ENCODE measurements at places on chromosomes 3 and 15.

DNA sequence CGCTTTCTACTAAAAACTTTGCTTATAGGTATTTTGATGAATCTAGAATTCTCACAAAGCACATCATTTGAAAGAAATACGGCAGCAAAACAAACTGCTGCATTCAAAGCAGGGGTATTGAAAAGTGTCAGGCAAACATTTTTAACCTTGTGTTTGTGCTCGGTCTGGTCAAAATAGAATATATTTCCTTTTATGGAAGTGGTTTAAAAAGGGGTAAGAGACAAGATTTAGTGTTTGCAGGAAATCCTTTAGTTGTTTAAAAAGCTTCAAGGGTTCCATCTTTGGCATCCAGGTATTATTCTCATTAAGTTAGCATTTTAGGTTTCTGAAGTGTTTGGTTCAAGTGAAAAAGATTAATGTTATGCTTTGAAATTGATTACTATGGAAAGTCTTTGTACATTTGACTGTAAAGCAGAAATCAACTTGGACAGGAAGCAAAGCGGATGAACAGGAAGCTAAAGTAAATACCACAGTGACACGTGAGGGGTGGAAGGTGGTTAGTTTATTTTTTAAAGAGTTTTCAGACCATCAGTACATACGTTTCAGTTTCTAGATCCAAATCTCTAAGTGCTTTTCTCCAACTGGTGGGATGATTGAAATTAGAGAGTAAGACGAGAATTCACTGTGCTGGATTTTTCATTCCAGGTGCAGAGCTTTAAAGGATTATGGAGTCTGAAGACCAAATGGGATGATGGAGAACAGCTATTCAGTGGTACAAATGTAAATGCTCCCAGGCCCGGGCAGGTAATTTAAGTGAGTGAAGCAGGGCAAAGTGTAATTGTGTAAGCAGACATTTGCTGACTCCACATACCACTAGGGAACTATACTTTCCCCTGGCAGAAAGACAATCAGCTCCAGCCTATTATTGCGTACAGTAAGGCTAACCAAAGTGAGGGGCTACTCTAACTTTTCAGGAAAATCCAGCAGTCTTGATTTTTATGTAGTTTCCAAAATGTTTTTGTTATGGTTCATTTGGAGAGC lies 341.8 kb upstream of the TBL1XR1 start:
- no peak for DNase-seq

DNA sequence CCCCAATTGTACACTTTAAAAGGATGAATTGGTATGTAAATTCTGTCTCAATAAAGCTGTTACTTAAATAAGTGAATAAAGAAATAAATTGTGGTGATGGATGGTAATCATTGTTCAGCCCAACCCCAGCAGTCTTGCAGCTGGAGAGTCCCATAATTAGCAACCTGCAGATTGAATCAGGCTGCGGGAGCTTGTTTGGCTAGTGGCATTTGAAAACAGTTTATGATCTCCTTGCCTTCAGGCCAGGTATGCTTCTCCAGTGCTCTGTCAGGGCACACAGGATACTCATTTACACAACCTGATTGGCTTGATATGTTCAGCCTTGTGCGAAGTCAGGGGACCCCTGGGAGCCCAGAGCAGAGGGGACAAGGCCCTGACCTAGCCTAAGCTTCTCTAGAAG lies 16.5 kb upstream of the TSEN2 start:
- no peak for DNase-seq

DNA sequence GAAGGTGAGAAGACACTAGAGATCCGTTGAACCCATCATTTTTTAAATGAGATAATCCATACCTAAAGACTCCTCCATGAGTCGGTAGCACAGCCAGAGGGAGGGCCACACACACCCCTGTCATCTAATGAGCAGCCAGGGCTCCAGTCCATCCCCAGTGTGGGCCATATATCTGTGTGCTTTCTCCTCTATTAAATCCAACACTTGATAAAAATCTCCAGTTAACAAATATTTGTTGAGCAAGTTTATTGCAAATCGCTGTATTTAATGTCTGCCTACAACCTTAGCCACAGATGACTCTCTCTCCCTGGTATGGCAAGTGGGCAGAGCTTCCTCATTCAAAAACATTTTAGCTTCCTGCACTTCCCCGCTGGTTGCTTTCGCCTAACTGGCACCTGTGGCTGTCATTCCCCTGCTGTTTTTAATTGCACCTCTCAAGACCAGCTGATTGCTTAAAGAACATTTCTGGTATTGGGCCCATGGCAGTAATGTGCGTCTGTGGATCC lies 82.8 kb downstream of the SMAD3 start:
- DNase-seq = no peak

DNA sequence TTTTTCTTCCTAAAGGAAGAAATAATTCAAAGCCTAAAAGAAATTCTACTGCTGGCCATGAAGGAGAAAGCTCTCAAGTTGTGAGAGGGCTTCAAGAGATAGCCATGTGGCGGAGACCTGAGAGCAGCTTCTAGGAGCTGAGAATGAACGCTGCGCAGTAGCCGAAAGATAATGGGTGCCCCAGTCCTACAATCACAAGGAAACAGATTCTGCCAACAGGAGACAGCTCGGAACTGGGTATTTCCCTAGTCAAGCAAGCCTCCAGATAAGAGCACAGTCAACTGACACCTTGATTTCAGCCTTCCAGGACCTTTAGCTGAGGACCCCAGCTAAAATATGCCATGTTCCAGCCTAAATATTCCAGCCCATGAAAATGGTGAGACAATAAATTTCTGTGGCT lies 824.1 kb downstream of the FHIT start:
- no peak for DNase-seq

- no peak for DNase-seq
These were observed 537.5 kb downstream of the ZPLD1 start for GRCh38 chr3:102972350-102972749.

- no peak for DNase-seq
These were observed 100.9 kb downstream of the CLSTN2 start for GRCh38 chr3:140035871-140036270.

- no peak for DNase-seq
These were observed 79.3 kb downstream of the AQP9 start for GRCh38 chr15:58217460-58217859.

GRCh38 chr15:85625856-85626255 lies 168.9 kb downstream of the KLHL25 start:
- DNase-seq = no peak

- no peak for DNase-seq
These were observed 659.7 kb downstream of the GRM7 start for GRCh38 chr3:7520593-7520992.

DNA sequence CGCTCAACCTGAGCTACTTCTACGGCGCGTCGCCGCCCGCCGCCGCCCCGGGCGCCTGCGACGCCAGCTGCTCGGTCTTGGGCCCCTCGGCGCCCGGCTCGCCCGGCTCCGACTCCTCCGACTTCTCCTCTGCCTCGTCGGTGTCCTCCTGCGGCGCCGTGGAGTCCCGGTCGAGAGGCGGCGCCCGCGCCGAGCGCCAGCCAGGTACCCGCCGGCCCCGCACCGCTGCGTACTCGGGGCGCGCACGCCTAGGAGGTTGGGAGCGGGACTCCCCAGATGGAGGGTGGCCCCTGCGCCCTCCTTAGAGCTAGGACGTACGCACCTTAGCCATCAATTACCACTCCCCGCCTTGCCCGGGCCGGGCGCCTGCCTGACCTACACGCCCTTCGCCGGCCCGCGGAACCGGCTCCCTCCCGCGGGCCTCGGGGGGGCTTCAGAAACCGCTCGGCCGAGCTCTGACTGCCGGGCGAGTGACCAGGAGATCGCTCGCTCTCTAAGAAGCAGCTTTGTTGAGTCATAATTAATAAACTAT lies 466 bp downstream of the NFKBIZ start:
- DNase-seq = peak; percentile 72

GRCh38 chr3:54985856-54986255 lies 58.0 kb upstream of the LRTM1 start:
- DNase-seq = no peak

- DNase-seq = no peak
These were observed 61.9 kb upstream of the PHLDB2 start for GRCh38 chr3:111797171-111797615.

GRCh38 chr3:165103616-165104015 lies 25.3 kb upstream of the SI start:
- no peak for DNase-seq

GRCh38 chr3:154188437-154188836 lies 67.2 kb downstream of the ARHGEF26 start:
- DNase-seq = no peak

DNA sequence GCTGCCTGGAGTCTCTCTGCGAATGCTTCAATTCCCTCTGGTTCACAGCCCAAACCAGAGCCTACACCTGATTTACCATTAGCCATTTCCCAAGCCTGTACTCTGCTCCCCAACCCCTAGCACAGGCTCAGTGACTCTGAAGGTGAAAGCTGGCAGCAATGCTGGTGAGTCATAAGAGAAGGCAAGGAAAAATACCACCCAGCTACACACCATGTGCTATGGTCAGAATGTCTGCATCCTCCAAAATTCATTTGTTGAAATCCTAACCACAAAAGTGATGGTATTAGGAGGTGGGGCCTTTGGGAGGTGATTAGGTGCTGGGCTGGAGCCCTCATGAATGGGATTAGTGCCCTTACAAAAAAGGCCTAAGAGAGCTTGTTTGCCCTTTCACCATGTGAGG lies 117.1 kb upstream of the TJP1 start:
- DNase-seq = no peak

- DNase-seq = peak; percentile 15
These were observed 39.7 kb downstream of the SPATA12 start for GRCh38 chr3:57100046-57100695.

GRCh38 chr3:4972652-4973643 lies 6.3 kb upstream of the BHLHE40 start:
- DNase-seq = no peak

GRCh38 chr3:189143321-189143720 lies 28.4 kb upstream of the TPRG1 start:
- no peak for DNase-seq

- no peak for DNase-seq
These were observed 15.7 kb upstream of the GXYLT2 start for GRCh38 chr3:72872183-72872582.

DNA sequence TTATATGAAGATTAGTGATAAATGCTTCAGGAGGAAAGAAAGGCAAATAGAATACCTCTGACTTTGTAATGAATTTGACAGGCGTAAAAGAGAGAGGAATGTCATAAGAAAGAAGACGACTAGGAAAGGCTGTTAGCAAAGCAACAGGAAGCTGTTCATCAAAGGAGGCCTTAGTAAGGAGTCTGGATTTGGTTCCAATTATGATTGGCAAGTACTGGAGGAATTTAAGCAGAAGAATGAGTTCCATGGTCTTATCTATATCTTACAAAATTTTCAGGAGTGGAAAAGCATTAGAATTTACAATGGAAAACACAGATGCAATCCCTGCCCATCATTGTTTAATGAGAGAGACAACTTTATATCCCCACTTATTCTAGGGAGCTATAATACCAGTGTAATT lies 13.8 kb downstream of the PLSCR1 start:
- DNase-seq = no peak

GRCh38 chr3:11274566-11275142 lies 2.5 kb downstream of the ATG7 start:
- DNase-seq = no peak

DNA sequence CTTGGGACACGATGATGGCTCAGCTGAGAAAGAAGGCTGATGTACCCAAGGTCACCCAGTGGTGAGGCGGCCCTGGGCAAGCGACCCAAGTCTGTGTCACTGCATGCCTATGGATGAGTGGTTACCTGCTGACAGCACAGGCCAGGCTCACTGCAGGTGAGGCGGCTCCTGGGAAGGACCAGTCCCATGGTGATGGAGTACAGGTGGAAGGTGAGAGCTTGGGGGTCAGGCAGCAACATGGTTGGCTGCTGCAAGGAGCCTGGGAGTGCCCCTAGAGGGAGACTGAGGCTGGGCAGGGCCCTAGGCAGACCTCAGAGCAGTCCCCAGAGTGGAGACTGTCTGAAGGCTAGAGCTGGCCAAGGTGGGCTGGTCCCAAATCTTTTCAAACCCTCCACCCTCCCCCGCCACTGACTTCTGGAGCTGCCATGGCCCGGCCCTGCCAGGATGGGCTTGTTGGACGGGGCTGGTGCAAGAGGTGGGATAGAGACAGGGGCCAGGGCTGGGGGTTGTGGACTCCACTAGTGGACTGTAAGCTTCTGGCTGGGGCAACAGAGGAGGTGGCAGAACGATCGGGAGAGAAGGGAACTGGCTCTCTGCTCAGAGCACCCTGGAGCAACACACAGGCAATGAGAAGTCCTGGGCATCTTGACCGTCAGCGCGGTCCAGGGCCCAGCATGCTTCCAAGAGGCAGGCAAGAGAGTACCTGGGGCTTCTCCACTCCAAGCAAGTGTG lies 72.5 kb upstream of the SLC6A11 start:
- no peak for DNase-seq

GRCh38 chr3:141049681-141050080 lies 1.5 kb upstream of the SPSB4 start:
- DNase-seq = no peak

DNA sequence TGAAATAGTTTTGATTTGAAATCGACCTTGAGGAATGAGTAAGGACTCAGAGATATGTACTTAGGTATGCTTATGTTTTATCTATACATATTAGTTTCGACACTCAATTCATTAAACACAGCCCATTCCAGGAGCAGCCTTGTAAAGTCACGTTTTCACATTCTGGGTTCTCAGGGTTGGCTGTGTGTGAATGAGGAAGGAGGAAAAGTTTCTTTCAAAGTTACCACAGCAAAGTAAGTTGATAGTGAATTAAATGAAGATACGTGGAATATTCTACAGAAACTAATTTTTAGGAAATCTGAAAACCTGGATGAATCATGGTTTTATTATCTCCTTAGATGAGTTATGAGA lies 133.5 kb downstream of the C3orf38 start:
- no peak for DNase-seq

GRCh38 chr3:57755368-57755675 lies 787 bp upstream of the SLMAP start:
- DNase-seq = no peak

- no peak for DNase-seq
These were observed 46.6 kb downstream of the ZFAND6 start for GRCh38 chr15:80106051-80106450.

DNA sequence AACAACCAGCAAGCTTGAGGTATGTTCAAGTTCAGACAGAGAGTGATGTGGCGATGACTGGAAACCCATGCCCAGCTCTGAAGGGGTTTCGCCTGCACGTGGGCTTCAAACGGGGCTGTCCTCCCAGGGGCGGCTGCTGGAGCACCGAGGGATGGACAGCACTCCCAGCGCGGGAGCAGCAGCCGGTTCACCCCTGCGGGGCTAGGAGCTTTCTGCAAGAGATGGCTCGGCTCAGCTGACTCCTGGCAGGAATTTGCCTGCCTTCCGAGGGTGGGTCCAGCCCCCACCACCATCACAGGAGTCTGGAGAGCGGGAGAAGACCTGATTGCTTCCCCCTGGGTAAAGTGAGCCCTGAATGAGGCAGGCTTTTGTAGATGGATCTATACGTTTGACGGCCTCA lies 66.9 kb downstream of the ASB7 start:
- no peak for DNase-seq

GRCh38 chr3:9980251-9980650 lies 6.4 kb downstream of the EMC3 start:
- DNase-seq = no peak

DNA sequence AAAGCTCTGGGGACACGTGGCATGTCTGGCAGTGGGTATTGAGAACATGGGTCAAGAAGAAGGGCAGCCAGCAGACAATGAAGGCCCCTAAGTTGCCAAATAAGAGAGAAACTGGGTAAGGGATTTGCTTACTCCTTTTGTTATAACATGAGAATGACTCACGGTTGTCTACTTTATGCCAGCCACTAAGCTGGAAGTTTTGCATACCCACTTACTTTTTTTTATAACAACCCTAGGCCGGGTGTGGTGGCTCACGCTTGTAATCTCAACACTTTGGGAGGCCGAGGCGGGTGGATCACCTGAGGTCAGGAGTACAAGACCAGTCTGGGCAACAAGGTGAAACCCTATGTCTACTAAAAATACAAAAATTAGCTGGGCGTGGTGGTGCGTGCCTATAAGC lies 50.0 kb downstream of the DRD3 start:
- no peak for DNase-seq

All from NCI-H526 treated with DMSO at 0.1 percent for 48 hours (cell line).